Gastrocnemius medialis (tissue), 4 donors: ENCODE measurements at places on chromosomes 3 and 15. TPM values are rescaled to one million over a fixed set of nuclear protein-coding genes. Genes with fewer than 3 reads are reported as not detected.

Gene GOLGA8S
- total RNA-seq: not detected

Gene PIGB
- total RNA-seq: 10.1 TPM

Gene C3orf22
- not detected for total RNA-seq

Gene COL6A5
- not detected for total RNA-seq

Gene SLC30A4
- 1.8 TPM for total RNA-seq

Gene CELF6
- total RNA-seq: 0.49 TPM

Gene CCRL2
- total RNA-seq: 2.4 TPM

Gene OXSM
- total RNA-seq: 13.5 TPM

Gene B3GNT5
- total RNA-seq: 20.0 TPM

Gene STARD9
- total RNA-seq: 2.2 TPM

DNA sequence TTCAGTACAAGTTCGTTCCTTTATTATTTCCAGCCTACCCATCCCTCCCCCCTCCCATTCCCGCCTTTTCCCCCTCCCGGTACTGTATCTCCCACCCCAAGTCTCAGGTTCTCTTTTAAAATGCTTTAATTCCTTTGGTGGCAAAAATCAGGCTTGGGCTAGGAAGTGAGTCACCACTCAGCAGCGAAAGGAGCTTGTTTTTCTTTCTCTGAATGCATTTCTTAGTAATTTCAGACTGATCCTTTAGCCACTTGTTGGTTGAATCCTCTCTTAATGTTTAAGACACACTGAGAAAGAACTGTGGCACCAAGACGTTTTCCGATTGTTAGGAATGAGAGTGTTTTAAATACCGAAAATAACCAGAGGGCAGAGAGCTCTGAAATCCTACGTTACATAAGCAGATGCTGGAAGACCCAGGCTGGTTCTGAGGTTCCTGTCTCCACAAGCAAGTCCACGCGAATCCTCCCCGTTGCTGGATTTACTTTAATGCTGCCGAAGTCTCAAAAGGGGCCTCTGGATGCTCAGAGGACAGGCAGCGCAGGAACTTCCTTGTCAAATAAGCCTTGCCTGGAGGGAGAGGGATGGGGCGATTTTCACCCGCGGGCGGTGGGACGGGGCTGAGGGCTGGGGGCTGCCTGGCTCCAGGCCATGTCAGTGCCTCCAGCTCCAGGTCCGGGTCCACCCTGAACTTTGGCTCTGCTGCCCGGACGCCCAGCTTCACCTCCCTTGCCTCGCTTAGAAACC is 854 bp upstream of the COL8A1 start:
- no peak for DNase-seq

- no peak for DNase-seq
These were observed 109.6 kb upstream of the TMCO5A start for GRCh38 chr15:37824717-37825382.

GRCh38 chr15:39448409-39448808 is 132.5 kb upstream of the THBS1 start:
- DNase-seq: no peak

- no peak for DNase-seq
These were observed 730 bp upstream of the ZNF710 start for GRCh38 chr15:90000186-90001001.

DNA sequence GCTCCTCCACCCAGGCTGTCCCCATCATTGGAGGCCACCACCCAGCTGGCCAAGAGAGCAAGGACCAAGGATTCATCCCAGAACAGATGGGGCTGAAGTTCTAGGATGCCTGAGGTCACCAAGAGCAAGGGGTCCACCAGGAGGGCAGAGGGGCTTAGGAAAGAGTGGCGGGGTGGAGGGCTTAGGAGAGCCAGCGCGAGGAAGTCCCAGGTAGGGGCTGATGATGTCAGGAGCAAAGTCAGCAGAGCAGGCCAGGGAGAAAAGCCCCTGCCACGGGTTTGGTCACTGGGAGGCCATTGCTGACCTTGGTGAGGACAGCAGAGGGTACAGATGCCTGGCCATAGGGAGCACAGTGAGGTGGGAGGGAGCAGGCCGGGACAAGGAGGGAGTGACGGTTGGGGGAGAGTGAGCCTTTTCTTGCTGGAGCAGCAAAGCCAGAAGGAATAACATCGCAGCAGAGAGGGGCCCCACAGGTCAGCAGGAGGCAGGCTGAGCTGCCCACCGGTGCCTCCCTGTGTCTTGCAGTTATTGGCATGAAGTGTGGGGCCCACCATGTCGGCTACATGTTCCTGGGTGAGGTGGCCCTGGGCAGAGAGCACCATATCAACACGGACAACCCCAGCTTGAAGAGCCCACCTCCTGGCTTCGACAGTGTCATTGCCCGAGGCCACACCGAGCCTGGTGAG is 5.2 kb downstream of the PARP3 start:
- no peak for DNase-seq

GRCh38 chr3:174169736-174170135 is 689.4 kb upstream of the NAALADL2 start:
- DNase-seq: no peak

GRCh38 chr3:8777978-8778267 is 8.5 kb upstream of the OXTR start:
- no peak for DNase-seq

- DNase-seq: no peak
These were observed 106.0 kb upstream of the LRIG1 start for GRCh38 chr3:66606868-66607267.

- no peak for DNase-seq
These were observed 9.0 kb upstream of the BTLA start for GRCh38 chr3:112508261-112508660.

- no peak for DNase-seq
These were observed 32.9 kb downstream of the AMOTL2 start for GRCh38 chr3:134341389-134341788.

GRCh38 chr15:43463507-43463906 is 29.4 kb downstream of the TP53BP1 start:
- no peak for DNase-seq

- peak; percentile 54 for DNase-seq
These were observed 37.8 kb downstream of the ZNF445 start for GRCh38 chr3:44439499-44440295.

- DNase-seq: no peak
These were observed 54.3 kb downstream of the HMG20A start for GRCh38 chr15:77475001-77475400.

GRCh38 chr3:69458803-69459365 is 73.0 kb upstream of the FRMD4B start:
- no peak for DNase-seq

GRCh38 chr3:143471705-143472104 is 352.1 kb downstream of the CHST2 start:
- no peak for DNase-seq

DNA sequence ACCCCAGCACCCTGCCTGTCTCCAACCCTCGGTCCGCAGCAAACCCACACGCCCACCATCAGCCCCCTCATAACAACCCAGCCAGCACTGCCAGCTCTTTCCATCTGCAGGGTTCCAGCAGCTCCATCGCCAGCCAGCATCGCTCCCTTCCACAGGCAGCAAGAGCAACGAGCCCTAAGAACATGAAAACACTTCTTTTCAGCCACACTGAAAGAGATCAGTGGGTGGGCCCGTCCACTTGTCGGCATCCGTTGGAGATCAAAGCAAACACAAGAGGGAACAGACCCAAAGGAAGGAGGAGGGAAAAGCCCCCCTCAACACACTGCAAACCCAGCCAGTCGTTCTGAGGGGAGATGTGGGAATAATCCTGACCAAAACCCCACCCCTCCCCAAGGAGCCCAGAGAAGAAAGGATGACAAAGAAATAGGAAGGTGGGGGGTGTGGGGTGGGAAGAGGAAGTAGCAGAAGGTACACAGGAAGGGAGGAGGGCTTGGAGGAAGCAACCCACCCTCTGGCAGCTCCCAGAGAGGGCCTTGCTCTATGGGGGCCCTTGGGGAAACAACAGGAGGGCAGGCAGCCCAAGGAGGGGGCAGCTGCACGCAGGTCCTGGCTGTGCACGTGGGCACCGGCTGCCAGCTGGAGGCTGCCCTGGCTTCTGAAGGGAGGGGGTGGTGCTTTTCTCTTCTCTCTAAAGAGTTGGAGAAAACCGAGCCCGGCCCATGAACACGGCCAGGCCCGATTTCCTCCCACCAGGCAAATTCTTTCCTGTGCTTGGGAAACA is 473.6 kb upstream of the PROK2 start:
- no peak for DNase-seq

- no peak for DNase-seq
These were observed 25.3 kb downstream of the FBLN2 start for GRCh38 chr3:13574083-13574797.

DNA sequence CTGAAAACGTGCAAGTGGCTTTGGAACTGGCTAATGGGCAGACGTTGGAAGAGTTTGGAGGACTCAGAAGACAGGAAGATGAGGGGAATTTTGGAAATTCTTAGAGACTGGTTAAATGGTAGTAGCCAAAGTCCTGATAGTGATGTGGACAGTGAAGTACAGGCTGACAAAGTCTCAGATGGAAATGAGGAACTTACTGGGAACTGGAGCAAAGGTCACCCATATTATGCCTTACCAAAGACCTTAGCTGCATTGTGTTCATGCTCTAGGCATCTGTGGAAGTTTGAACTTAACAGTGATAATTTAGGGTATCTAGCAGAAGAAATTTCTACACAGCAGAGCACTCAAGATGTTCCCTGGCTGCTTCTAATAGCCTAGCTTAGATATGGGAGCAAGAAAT is 28.6 kb upstream of the SERPINI2 start:
- no peak for DNase-seq

GRCh38 chr3:56747150-56747549 is 54.6 kb downstream of the ARHGEF3 start:
- DNase-seq: no peak

DNA sequence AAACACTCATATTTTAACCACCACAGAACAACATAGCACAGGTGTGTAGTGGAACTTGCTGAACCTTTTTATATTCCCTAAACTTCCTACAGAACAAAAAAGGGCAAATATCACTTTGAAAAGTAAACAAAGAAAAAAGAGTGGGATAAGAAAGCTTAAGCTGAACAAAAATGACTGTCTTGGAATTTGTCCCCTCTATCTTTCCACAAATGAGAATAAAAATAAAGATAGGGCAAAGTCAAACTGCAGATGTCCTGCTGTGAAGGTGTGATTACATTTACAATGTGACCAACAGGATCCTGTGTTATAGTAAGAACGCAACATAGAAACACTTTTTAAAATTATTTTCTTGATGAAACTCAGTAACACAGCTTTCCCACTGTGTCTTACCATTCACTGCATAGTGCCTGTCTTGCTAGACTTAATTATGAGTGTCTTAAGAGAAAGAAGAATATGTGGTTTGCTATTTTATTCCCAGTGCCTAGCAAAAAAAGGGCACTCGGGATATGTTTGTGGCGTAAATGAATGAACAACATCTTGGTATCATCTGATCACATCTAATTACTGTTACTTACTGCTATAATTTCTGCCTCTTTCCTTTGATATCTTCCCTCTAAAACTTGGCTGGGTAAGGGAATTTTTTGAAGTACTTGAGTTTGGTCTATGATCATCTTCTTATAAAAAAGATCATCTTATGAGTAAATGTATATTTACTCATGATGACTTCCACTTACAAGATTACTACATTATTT is 67.5 kb downstream of the DENND4A start:
- no peak for DNase-seq

DNA sequence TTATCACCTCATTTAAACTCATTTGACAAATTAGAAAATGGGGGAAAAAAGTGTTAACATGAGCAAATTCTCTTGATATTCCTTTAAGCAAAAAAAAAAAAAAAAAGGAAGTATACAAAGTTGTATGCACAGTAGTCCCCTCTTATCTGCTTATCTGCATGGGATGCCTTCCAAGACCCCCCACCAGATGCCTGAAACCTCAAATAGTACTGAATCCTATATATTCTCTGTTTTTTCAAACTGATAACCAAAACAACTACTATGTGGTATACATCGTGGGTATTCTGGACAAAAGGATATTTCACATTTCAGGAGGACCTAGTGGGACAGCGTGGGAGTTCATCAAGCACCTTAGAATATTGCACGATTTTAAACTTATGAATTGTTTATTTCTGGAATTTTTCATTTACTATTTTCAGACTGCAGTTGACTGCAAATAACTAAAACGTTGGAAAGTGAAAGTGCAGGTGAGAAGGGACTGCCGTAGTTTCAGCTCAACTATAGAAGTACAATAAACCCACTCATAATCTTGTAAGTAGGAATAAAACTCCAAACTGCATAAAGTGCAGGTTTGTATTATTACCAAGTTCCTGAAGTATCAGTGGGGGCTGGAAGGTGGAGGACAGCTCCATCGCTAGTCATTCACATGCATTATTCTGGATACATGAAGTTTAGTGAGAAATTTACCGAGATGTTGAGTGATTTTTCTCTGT is 43.6 kb upstream of the PLCL2 start:
- DNase-seq: no peak

DNA sequence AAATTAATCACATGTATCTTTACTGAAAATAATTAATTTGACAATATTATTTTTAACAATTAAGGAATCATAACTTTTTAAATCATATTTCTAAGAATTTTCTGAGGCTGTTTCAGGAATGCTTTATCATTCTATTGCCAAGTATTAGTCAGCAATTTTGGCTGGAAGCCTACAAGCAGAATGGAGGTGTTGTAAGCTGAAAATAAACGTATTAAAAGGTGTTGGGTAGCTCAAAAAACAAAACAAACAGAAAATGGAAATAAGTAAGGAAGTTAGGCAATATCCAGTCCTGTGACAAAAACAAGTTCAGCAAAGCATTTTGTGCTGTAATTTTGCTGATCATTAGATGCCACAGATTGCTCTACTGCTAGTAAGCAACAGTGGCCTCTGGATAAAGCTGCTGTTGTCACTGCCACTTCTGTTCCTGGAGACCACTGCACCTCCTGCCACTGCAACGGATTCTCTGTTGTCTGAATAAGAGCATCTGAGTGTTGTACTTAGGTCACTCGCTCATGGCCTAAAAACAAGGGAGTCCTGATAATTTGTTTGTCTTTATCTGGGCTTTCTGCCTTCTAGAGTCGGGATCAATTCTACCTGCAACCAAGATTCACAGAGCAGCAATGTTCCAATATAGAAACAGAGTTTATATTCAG is 63.5 kb upstream of the SLITRK3 start:
- DNase-seq: no peak

DNA sequence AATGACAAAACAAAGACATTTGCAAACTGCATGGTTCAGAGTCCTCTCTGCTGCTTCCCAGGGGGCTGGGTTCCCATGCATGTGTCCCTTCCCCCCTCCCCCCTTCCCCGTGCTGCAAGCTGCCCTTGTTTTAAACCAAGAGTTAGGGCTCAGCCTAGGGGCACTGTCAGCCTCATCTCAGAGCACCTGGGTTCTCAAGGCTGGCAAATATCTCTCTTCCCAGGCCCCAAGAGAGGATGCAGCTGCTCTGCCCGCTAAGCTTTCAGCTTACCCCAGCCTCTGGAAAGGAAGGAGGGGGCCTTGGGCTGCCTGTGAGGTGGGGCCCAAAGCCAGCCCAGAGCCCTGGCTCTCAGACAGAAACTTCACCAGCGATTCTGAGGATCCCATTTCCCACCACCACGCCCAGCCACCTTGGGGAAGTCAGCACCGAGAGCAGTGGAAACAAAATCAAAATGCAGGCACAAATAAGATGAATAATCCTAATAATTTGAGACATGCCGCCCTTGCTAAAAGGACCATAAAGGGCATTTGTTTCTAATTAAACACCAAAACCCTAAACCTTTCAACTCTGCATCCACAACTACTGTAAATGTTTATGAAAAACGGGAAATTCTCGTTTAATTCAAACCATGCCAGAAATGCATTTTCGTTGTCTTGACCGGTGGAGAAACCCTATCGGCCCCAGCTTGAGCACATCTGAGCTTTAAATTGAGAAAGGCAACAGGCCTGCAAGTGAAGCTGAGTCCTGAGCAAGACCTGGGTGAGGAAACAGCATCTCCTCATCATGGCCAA is 67.7 kb upstream of the WNT5A start:
- no peak for DNase-seq

GRCh38 chr15:79474252-79474651 is 42.1 kb downstream of the MINAR1 start:
- no peak for DNase-seq
